ENCODE measurements at places on chromosomes 11 and 22.

DNA sequence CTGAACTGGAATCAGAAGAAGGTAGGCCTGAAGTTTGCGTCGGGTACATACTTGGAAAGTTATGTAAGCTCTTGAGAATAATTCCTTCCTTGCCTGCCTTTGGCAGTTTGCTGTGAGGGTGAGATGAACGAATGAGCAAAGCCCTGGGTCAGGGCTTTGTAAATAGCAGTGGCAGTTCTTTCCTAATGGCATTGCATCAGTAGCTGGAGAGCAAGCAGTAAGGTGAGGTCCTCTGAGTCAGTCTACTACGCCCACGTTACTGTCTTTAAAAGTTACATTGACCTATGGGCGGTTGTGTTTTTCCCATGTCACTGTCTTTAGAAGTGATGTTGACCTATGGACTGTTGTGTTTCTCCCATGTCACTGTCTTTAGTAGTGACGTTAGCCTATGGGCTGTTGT, 179.1 kb upstream of the E2F8 start:
- DNase-seq, result no peak

GRCh38 chr22:44084044-44084772, 60.1 kb downstream of the PARVB start:
- no peak for DNase-seq

DNA sequence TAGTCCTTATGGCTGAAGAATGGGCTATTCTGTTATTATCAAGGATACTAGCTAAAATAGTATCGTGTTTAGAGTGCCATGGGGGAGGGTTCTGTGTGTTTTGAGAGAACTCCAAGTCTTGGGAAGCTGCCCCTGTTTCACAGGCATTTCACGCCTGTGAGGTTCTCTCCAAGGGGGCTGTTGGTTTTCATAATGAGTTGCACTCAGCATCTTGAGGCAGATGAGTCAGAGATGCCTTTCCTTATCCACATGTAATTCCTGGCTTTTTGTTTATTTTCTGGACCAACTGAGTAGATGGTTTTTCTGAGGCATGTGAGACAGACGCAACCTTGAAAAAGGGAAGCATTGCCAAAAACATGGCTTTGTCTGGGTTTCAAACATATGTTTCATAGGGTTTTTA, 203.7 kb downstream of the ARHGAP42 start:
- no peak for DNase-seq

GRCh38 chr11:130947889-130948288, 31.6 kb upstream of the SNX19 start:
- no peak for DNase-seq

DNA sequence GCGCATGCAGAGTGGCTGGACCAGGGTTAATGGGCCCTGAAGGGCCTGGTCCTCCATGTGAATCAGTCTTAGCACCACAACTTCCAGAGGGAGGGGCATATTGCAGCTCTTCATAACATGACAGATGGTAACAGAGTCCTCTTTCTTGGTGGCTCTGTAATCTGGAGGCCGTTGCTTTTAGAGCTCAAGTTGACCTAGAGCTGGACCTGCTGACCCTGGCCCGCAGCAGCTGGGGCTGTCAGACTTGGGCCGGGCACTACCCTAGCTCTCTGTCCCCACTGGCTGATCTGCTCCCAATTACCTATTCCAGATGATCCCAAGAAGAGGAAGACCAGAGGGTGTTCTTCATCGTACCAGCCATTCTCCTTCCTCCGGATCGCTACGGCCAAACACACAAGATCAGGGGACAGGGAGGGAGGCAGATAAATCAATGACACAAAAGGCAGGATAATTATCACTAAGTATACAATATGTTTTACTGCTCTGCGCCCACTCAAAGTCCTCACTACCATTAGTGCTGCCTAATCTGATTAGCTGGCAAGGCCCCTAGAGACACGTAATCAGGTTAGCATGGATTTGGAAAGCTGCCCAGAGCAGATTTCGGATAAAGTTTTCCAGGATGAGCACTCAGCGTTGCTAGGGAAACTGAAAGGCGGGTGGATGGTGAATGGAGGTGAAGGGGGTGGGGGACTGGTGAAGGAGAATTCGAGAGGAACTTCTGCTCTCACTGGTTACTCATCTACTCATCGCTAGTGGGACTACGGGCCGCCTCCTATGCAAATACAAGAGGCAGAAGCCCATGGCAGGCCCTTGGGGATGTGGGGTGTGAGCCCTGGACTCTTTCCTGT, 64.5 kb upstream of the PHOX2A start:
- DNase-seq, result no peak

DNA sequence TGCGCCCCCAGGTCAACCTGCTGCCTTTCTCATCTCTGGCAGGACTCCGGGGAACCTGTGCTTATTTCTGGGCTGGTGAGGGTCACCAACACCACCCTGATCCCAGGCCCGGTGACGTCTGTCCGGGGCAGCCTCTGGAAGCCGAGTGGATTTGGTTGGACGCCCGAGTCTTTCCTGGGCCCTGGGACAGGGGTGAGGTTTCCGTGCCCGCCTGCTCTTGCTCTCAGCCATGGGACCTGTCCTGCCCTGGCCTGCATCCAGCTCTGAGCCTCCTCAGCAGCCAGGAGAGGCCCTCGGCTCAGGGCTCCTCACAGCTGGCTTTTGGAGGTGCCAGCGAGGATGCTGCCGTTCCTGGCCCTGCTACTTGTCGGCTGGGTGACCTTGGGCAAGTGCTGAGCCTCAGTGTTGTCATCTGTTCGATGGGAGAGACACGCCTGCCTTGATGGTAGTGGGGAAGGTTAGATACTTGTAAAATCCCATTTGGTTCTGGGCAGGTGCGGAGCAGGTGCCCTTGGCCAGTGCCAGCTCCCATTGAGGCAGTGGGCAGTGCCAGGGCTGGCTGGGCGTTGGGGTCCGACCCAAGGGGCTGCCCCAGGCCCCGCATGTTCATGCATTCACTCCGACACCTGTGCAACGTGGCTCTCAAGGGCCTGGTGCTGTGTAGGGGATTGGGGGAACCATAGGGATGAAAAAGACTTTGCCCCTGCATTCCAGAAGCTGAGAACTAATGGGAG, 58.9 kb upstream of the THY1 start:
- no peak for DNase-seq

DNA sequence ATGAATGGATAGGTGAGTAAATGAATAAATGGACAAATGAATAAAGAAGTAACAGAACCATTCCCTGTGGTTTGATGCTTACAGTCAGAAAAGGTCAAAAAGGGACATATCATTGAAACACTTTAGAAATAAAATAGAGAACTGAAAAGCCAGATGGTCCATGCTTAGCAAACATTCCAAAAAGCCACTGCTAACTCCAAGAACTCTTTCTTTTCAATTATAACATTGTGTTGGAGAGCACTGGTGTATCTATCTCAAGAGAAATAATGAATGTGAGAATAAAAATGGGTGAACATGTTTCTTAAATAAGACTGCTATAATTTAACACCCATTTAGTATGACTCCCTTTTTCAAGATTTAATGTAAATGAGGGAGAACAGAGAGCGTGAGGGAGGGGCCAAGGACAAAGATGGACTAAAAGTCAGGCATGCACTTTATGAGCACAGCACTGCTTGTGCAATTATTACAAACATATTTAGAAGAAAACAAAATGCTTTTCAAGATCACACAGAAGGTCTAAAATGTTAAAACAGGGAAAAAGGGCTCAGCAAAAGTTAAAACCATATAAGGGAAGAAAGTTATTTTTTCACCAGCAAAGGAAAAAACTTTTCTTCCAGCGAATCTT, 224.3 kb upstream of the PITPNB start:
- no peak for DNase-seq

- DNase-seq, result no peak
These were observed 57.5 kb downstream of the BTG4 start for GRCh38 chr11:111454561-111455192.
